Central memory CD8-positive, alpha-beta T cell (primary cell): ENCODE measurements at places on chromosomes 7 and 10.

- DNase-seq, result no peak
- H3K4me1 ChIP-seq, result peaks cover 76% of the 10 kb centered on the region
- no peaks in the 10 kb centered on the region for H3K27me3 ChIP-seq
- peaks cover 21% of the 10 kb centered on the region for H3K36me3 ChIP-seq
- no peak overlapping the region for H3K27ac ChIP-seq
- H3K4me3 ChIP-seq, result no peak overlapping the region
Measured at GRCh38 chr10:73862011-73862410, 12.3 kb downstream of the CAMK2G start.

GRCh38 chr7:4225881-4226523, 456.1 kb upstream of the FOXK1 start:
- no peaks in the 10 kb centered on the region for H3K4me1 ChIP-seq
- H3K27me3 ChIP-seq, result no peaks in the 10 kb centered on the region
- no peak overlapping the region for H3K4me3 ChIP-seq
- no peaks in the 10 kb centered on the region for H3K36me3 ChIP-seq
- no peak for DNase-seq

GRCh38 chr10:117226813-117227451, 14.0 kb upstream of the SLC18A2 start:
- peaks cover 71% of the 10 kb centered on the region for H3K27me3 ChIP-seq
- no peak overlapping the region for H3K4me3 ChIP-seq
- H3K4me1 ChIP-seq, result no peaks in the 10 kb centered on the region
- H3K36me3 ChIP-seq, result no peaks in the 10 kb centered on the region

GRCh38 chr10:16653224-16653623, 131.5 kb upstream of the C1QL3 start:
- H3K27me3 ChIP-seq, result no peaks in the 10 kb centered on the region
- H3K4me1 ChIP-seq, result peaks cover 2% of the 10 kb centered on the region
- no peak overlapping the region for H3K4me3 ChIP-seq
- H3K27ac ChIP-seq, result no peak overlapping the region

DNA sequence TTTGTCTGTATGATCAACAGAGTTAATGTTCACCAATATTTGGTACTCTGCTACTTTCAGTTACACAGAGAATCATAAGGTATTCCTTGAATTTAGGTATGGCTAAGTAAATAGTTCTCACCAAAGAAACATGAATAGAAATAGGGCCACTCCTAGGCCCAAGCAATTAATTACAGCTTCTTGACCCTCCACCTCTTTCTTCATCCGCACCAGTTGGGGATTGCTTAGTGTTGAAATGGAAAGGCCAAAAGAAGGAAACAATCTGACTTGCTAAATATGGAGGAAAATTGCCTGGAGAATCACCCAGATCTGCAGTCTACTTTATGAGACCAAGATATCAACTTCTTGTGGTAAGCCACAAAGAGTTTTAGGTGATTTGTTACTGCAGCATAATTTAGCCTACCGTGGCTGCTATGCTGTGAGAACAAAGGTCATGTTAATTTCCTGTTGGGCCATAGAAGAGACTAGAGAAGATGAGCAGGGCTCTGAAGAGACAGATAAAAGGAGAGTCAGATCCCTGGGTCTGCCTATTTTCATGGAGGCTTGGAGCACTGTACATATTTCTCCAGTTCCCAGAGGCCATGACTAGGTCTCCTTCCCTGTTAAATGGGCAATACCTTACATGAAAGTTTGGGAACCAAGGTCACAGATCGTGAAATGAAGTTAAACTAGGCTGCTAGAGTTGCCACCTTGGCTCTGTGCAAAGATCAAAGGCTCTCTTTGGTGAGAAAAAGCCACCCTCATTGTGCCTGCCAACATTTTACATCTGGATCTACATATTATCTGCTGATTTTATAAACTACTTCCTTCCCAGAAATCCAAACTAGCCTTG, 93.3 kb upstream of the GDF10 start:
- peaks cover 42% of the 10 kb centered on the region for H3K4me1 ChIP-seq
- H3K36me3 ChIP-seq, result peaks cover 1% of the 10 kb centered on the region
- H3K4me3 ChIP-seq, result peak overlapping the region; percentile 65
- no peak for DNase-seq
- peak overlapping the region; percentile 54 for H3K27ac ChIP-seq
- no peaks in the 10 kb centered on the region for H3K27me3 ChIP-seq

DNA sequence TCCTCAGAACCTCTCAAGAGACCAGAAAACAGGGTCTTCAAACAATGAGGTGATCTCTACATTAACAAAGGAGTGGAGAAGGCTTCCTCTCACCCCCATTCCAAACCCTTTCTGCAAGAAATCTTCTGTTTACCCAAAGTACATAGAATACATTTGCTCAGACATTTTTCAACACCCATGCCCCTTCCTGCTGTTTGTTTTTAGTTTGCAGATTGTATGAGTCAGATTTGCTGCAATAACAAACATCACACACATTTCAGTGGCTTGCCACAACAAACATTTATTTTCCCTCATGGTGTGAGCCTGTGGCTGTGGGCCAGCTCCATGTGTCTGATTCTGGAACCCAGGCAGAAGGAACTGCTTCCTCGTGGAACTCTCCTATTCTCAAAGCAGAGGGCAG, 68.2 kb upstream of the BAIAP2L1 start:
- H3K36me3 ChIP-seq, result no peaks in the 10 kb centered on the region
- DNase-seq, result no peak
- no peak overlapping the region for H3K4me3 ChIP-seq
- no peak overlapping the region for H3K27ac ChIP-seq
- peaks cover 6% of the 10 kb centered on the region for H3K4me1 ChIP-seq

DNA sequence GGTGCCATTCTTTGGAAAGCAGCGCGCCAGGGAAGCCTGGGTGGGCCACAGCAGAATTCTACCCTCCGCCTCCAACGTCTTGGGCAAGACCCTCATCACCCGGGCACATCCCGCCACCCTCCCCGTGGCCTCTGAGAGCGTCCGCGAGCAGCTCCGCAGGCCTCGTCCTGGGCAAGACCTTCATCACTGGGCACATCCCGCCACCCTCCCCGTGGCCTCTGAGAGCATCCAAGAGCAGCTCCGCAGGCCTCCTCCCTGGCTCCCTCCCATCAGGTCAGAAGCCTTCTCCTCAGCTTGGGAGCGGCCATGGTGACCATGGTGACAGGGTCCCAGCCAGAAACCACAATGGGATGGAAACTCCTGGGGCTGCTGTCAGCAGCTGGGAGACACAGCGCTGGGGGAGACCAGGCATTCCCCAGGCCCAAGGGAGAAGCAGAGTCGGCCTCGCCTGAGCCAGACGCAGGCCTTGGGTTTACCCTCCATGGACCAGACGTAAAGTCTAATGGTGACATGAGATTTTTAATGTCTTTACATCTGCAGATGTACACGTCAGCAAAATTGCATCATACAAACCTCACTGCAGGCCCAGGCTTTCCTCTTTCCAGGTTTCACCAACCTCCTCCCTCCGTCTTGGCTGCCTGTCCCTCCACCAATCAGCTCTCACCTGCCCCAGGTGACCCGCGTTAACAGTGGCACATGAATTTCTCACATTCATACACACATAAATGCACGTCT, 55.1 kb upstream of the PPP2R2D start:
- peaks cover under 1% of the 10 kb centered on the region for H3K36me3 ChIP-seq
- DNase-seq, result no peak
- H3K27ac ChIP-seq, result no peak overlapping the region
- no peak overlapping the region for H3K4me3 ChIP-seq

DNA sequence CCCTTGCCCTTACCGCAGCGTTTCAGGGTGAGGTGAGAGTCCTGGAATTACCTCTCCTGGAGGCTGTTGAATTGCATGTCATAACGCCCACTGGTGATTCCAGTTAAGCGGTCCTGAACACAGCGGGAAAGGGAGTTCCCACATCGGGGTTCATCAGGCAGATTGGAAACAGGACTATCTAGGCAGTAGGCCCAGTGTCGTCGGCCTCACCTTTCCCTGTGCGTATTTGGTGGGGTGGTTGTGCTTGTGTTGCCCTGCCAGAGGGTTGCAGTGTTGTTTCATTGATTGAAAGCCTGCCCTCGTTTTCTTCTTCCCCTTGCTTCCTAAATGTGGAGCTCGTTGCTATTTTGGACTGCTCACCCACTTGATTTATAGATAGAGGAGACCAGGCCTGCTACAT, 10.6 kb upstream of the SUN1 start:
- H3K27me3 ChIP-seq, result no peaks in the 10 kb centered on the region
- no peak overlapping the region for H3K4me3 ChIP-seq
- peaks cover 36% of the 10 kb centered on the region for H3K4me1 ChIP-seq
- DNase-seq, result no peak

GRCh38 chr10:18418541-18419215, 232.7 kb downstream of the NSUN6 start:
- no peak for DNase-seq
- H3K27ac ChIP-seq, result no peak overlapping the region
- no peaks in the 10 kb centered on the region for H3K4me1 ChIP-seq
- H3K27me3 ChIP-seq, result peaks cover 10% of the 10 kb centered on the region

DNA sequence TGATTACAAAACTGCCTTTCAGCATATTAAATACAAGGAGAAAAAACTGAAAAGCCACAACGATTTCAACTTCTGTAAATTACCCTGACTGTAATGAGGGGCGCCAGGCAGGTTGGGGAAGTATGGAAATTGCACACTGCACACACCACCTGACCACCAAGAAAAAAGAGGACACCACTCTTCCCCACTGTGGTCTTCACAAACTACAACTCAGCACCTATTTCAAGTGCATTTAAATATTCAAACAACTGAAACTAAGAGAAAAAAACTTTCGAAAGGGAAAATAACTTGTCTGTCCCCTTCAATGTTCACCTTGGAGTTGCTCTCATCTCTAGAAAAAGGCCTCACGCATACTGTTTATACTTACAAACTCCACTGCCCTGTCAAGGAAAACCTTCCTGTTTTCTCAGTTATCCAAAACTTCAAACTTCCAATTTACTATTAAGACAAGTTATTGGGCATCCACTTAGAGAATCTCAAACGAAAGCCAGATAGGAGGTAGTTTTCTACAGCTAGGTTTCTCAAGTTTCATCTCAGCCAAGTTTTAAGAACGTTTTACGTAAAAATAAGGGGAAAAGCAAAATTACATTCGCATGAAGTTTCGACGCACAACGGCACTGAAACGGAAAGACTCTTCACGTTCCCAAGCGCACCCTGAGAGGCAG, 1.4 kb downstream of the LARP4B start:
- peaks cover 15% of the 10 kb centered on the region for H3K36me3 ChIP-seq
- H3K27me3 ChIP-seq, result no peaks in the 10 kb centered on the region
- H3K4me3 ChIP-seq, result peak overlapping the region; percentile 88
- H3K27ac ChIP-seq, result peak overlapping the region; percentile 87
- no peak for DNase-seq
- peaks cover 35% of the 10 kb centered on the region for H3K4me1 ChIP-seq

- no peaks in the 10 kb centered on the region for H3K36me3 ChIP-seq
- H3K4me1 ChIP-seq, result no peaks in the 10 kb centered on the region
- no peaks in the 10 kb centered on the region for H3K27me3 ChIP-seq
- no peak overlapping the region for H3K4me3 ChIP-seq
- no peak overlapping the region for H3K27ac ChIP-seq
Measured at GRCh38 chr7:84144480-84144879, 50.1 kb downstream of the SEMA3A start.

DNA sequence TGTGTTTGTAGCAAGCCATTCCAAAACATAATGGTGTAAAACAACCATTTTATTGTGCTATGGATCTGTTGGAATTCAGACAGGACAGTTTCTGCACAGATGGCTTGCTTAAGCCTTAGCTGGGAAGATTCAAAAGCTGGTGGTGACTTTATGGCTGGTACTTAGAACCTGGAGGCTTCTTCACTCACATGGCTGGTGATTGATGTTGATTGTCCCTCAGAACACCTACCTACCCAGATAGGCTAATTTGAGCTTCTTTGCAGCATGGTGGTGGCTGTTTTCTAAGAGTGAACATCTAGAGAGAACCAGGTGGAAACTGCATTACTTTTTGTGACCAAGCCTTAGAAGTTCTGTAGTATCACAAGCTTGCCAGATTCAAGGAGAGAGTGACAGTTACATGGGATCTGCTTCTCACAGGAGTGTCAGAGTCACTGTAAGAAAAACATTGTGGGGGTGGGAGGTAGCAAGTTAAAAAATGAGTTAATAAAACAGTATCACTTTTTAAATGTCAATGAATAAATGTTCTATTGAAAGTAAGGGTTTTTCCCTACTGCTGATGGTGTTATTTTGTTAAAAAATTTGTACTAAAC, 7.1 kb downstream of the R3HCC1L start:
- DNase-seq, result no peak
- H3K4me1 ChIP-seq, result peaks cover 41% of the 10 kb centered on the region
- no peak overlapping the region for H3K4me3 ChIP-seq
- no peaks in the 10 kb centered on the region for H3K27me3 ChIP-seq
- H3K27ac ChIP-seq, result no peak overlapping the region

GRCh38 chr10:62817766-62818425, 1.7 kb upstream of the EGR2 start:
- DNase-seq, result peak; percentile 44
- H3K4me3 ChIP-seq, result peak overlapping the region; percentile 87
- peaks cover 59% of the 10 kb centered on the region for H3K27me3 ChIP-seq
- H3K36me3 ChIP-seq, result peaks cover 14% of the 10 kb centered on the region

DNA sequence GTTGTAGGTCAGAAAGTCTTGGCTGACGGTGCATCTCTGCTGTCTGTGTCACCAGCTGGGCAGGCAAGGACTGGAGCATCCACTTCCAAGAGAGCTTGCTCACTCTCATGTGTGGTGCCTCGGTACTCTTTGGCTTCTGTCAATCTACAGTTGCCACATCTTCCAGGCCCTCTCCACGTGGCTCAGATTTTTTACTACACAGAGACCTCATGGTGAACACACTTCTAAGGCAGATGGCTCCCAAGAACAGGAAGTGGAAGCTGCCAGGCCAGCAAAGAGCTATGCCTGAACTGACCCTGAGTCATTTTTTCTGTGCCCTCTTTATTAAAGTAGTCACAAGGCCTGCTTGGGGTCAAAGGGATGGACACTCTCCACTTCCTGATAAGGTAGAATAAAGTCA, 351.5 kb upstream of the AUTS2 start:
- H3K4me1 ChIP-seq, result no peaks in the 10 kb centered on the region
- peaks cover 39% of the 10 kb centered on the region for H3K27me3 ChIP-seq
- no peak overlapping the region for H3K27ac ChIP-seq
- no peak overlapping the region for H3K4me3 ChIP-seq

DNA sequence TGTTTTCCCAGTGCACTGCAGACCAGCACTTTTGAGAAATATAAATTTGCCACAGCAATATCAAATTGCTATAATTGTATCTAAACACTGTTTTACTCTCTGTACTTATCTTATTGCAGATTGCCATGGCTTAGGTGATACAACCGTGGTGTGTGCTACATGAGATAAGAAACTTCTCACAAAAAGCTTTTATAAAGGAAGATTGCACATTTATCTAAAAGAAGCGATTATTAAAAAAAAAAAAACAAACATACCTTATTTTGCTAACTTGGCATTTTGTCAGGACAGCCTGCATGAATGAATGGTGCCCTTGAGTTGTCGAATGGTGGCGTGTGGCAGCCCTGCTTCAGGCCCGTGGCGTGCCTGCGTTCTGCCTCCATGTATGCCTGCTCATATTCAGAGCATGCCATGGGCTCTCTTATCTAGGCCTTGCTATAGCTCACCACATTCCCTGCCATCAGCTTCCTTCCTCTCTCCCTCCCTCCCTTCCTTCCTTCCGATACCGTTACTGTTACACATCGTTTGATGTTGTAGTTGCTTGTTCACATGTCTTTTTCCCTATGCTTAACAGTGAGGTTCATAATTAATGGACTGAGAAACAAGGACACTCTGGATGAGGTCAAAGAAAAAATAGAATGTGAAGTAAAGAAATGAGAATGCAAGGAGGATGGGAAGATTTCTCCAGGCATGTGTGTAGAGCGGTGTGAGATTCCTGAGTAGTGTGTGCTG, 34.9 kb downstream of the PRKAR2B start:
- no peaks in the 10 kb centered on the region for H3K36me3 ChIP-seq
- no peaks in the 10 kb centered on the region for H3K4me1 ChIP-seq
- no peak overlapping the region for H3K4me3 ChIP-seq
- H3K27me3 ChIP-seq, result no peaks in the 10 kb centered on the region

GRCh38 chr10:3136336-3136735, 36.2 kb downstream of the PITRM1 start:
- no peaks in the 10 kb centered on the region for H3K27me3 ChIP-seq
- DNase-seq, result no peak
- H3K27ac ChIP-seq, result no peak overlapping the region
- H3K36me3 ChIP-seq, result peaks cover 66% of the 10 kb centered on the region
- no peaks in the 10 kb centered on the region for H3K4me1 ChIP-seq
- H3K4me3 ChIP-seq, result no peak overlapping the region
